NCI-H1092 treated with DMSO at 0.1 percent for 48 hours (cell line): ENCODE measurements at places on chromosomes 1 and 21.

GRCh38 chr1:156463874-156464273 is 36.7 kb downstream of the MEF2D start:
- DNase-seq = no peak

- DNase-seq = no peak
Observed at GRCh38 chr1:15349133-15349532, 60.6 kb upstream of the EFHD2 start.

DNA sequence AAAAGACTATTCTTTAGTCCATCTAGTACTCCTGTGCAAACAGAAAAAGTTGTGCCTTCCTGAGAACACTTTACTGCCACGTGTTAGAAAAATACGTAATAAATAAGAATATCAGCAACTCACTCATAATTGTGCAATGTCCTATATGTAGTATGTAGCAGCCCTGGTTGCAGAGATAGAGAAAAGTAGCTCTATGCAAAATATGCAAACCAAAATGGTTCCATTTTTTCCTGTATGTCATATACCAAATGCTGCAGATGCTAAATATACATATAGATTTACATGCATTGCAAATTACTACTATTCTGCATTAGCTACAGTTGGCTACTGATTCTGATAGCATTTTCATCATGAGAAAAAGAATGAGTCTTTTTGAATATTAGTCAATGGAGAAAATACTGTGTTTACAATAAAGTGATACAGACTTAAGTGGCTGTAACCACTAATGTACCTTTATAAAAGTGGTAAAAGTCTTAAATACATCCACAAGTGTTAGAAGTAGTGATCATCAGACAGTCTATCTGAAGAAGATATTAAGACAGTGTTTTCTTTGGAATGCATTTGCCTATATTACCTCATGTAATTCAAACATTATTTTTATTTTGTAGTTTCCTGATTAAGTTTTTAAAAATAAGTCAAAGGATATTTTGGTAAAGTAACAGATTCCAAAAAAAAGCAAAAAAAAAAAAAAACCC is 19.8 kb downstream of the NME7 start:
- DNase-seq = no peak

- DNase-seq = no peak
Observed at GRCh38 chr21:33655588-33656221, 13.4 kb downstream of the ITSN1 start.

DNA sequence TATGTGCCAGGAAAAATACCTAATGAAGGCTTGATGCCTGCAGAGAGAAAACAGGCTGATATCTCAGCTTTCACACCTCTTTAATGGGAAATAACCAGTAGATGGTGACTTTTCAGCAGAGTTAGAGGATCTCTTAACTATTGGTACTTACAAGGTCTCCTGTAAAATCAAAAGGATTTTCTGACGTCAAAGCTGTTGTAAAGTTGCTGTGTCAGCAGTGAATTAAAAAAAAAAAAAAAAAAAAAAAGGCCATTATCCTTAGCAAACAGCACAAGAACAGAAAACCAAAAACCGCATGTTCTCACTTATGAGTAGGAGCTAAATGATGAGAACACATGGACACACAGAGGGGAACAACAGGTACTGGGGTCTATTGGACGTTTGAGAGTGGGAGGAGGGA is 349.1 kb downstream of the AMY1C start:
- no peak for DNase-seq
